Activated CD4-positive, CD25-positive, alpha-beta regulatory T cell treated with anti-CD3 and anti-CD28 coated beads, Interleukin-2, amount 50 U/mL, for 16 hours (primary cell): ENCODE measurements at places on chromosomes 11 and 22.

DNA sequence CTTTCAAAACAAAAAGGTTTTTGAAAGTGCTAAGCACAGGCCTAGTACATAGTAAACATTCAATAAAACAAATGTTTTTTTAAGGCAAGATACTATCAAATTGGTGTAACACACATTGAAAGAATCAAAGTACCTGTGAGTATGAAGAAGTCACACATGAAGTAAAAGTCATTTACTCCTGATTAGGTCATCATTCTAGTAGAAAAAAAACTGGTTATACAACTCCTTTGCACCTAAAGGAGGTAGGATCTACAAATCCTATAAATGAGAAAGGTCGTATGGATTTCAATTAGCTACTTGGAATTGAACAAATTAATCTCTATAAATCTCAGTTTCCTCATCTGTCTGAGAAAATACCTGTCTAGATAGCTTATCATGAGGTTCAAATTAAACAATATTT lies 80.8 kb downstream of the SIK3 start:
- DNase-seq: no peak

GRCh38 chr11:68821670-68822069 lies 20.0 kb downstream of the CPT1A start:
- no peak for DNase-seq

DNA sequence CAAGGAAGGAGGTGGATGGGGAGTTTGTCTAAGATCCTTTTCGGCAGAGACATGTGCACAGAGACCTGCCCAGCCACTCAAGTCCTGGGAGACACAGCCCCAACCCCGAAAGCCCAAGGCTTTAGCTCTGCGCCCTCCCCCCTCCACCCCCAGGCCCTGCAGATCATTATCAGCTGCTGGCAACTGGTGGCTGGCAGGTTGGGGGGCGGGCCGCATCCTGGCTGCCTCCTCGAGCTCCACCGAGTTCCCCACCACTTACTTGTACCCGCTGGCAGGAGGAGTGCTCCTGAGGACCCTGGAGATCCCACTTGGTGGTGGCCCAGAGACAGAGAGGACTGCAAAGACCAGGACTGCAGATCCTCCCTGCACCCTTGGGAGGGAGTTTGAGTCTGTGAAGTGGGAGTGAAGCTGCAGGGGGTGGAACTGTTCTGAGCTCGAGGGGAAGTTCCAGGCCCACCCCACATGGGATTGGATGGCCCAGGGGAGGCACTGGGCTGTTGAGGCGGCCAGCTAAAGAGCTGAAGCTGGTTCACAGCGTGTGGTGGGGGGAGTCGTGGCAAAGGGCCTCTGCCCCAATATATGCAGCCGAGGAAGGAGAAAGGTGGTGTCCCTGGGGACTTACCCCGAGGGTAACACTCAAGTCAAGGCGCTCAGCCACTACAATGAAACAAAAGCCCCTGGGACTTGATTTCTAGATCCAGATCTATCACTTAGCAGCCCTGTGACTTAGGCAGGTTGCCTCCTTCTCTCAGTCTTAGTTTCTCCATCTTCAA lies 19.9 kb upstream of the CCDC86 start:
- DNase-seq: no peak

- DNase-seq: no peak
These were observed 10.4 kb downstream of the P2RY2 start for GRCh38 chr11:73228268-73229134.

- DNase-seq: no peak
These were observed 79.6 kb downstream of the EMSY start for GRCh38 chr11:76524461-76524860.

DNA sequence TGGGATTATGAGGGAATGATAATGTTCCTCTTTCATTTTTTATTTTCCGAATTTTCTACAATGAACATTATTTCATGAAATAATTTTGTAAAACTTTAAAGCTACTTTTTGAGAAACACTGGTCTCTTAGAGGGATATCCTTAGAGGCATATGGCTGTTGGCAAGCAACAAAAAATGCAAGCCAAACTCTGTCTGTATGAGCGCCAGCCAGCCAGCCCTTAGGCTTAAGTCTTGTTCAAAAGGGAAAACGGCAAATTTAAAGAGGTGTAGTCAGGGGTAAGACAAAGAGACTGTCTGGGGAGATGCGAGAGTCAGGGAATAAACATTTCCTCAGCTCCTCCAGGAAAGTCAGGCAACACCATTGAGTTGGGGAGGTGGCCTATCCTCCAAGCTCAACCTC lies 22.5 kb downstream of the ASCC2 start:
- no peak for DNase-seq

GRCh38 chr11:100687054-100687629 lies at the start of gene ARHGAP42:
ARHGAP42 (plus strand) TSS chr11:100687288; CDS start chr11:100687679, 391 bp downstream.
- DNase-seq: no peak
